Stimulated activated naive CD8-positive, alpha-beta T cell treated with anti-CD3 and anti-CD28 coated beads, Interleukin-15, amount 100 ng/mL, for 72 hours (primary cell): ENCODE measurements at places on chromosomes 16 and 17.

GRCh38 chr17:19460700-19461099 is 49.7 kb downstream of the RNF112 start:
- DNase-seq = no peak

GRCh38 chr17:31391496-31391949 is at the start of gene RAB11FIP4:
RAB11FIP4 (plus strand) TSS chr17:31391675; CDS start chr17:31391853, 178 bp downstream.
- DNase-seq = no peak

GRCh38 chr17:61478026-61478789 is 26.0 kb downstream of the TBX4 start:
- no peak for DNase-seq

DNA sequence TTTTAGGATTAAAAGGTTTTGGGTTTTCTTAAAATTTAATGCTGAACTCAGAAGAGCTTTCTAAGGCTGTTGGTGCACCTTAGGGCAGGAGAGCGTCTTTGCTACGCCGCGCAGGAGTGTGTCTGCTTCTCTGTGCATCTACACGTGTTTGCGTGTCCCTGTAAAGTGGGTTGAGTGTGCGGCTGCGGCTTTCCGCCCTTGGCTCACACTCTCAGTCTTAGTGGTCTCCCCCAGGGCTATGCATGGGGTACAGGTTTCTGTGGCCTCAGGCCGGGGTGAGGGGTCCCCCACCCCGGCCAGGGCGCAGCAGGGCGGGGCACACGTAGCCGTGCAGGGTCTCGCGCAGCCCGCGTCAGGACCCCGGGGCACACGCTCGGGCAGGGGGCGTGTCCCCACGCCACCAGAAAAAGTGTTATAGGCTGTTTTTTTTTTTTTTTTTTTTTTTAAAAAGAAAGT is 727 bp upstream of the TENT4B start:
- peak; percentile 78 for DNase-seq

DNA sequence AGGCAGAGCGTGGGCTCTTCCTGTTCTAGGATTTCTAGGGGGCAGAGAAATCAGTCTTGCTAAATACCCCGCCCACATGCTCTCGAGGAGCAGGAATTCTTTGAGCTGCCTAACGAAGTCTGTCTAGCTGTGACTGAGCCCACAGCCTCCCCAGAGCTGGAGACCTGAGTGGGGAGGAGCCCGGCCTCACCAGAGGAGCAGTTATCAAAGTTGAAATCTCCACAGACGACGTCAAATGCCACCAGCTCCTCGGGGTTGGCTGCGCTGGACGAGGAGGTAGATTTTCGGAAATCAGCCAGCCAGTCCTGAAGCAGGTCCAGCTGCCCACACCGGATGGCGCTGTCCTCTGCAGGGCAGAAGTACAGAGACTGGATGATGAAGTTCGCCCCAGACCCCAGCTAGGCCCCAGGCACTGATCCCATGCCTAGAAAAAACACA is 53.8 kb downstream of the PRMT7 start:
- no peak for DNase-seq

DNA sequence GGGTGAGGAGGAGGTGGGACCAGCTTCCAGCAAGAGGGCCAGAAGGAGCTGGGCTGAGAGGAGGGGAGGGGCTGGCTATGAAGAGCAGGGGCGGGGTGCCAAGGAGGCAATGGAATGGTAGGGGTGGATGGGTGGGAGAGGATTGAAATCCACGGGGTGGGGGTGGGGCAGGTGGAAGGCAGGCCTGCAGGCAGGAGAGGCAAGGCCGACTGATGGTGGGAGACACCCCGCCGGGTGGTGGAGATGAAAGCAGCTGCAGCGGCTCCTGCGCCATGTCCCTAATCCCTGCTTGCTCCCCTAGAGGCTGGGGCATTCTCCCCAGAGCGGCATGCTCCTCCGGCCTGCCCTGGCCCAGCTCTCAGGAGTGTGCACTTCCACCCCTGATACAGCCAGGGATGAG is 27.8 kb upstream of the TAC4 start:
- DNase-seq = no peak

- no peak for DNase-seq
Measured at GRCh38 chr16:25271421-25271820, 13.8 kb upstream of the ZKSCAN2 start.
